Mucosa of descending colon (tissue), 3 donors: ENCODE measurements at places on chromosomes 5 and 9.

DNA sequence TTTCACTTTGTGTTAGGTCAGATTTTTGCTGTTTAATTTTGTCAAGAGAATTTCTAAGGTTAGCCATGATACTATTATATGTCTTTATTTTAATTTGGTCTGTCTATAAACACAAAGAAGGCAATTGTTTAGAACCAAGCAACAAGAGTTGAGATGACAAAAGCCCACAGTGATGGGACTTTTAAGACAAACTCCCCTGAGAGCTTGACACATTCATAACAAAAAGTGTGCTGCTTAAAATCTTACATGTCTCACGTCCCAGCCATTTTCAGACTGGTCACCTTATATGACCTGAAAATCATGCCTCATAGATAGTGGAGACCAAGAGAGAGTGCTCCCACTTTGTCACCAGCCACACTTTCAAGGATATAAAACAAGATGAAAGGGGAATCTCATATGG, 21.6 kb upstream of the NNT start:
- DNase-seq = no peak

- no peak for DNase-seq
These were observed 533.5 kb downstream of the RAB3C start for GRCh38 chr5:59116231-59116865.

GRCh38 chr9:73152543-73152844, 829 bp downstream of the ANXA1 start:
- DNase-seq = no peak

- no peak for DNase-seq
These were observed 58.5 kb downstream of the KCNIP1 start for GRCh38 chr5:170562166-170562874.

- no peak for DNase-seq
These were observed 253.0 kb upstream of the ARRDC3 start for GRCh38 chr5:91635950-91636734.

GRCh38 chr5:39102684-39103155, 28.5 kb upstream of the RICTOR start:
- no peak for DNase-seq

DNA sequence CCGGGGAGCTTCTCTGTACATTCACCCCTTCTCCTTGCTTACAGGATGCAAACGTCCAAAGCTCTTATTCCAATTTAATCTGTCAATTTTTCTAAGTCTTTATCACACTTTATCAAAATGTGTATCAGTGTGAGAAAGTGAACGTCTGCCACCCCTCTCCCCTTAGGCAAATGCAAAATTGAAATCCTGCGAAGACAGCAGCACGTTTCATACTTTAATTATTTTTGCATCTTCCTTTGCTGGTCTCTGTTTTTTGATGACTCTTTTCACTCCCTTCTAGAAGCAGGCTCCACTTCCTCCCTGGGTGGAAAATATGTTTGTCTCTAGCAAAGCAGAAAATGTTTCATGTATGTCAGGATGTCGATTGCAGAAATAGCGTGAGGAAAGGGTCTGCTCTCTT, 576.5 kb upstream of the BRINP1 start:
- no peak for DNase-seq

GRCh38 chr9:23596913-23597634, 229.0 kb downstream of the ELAVL2 start:
- no peak for DNase-seq

GRCh38 chr5:17094830-17095229, 122.6 kb upstream of the BASP1 start:
- no peak for DNase-seq

GRCh38 chr9:123540457-123540856, 184.5 kb downstream of the CRB2 start:
- DNase-seq = no peak

- no peak for DNase-seq
These were observed 286.9 kb downstream of the ARHGEF28 start for GRCh38 chr5:73912821-73913271.

DNA sequence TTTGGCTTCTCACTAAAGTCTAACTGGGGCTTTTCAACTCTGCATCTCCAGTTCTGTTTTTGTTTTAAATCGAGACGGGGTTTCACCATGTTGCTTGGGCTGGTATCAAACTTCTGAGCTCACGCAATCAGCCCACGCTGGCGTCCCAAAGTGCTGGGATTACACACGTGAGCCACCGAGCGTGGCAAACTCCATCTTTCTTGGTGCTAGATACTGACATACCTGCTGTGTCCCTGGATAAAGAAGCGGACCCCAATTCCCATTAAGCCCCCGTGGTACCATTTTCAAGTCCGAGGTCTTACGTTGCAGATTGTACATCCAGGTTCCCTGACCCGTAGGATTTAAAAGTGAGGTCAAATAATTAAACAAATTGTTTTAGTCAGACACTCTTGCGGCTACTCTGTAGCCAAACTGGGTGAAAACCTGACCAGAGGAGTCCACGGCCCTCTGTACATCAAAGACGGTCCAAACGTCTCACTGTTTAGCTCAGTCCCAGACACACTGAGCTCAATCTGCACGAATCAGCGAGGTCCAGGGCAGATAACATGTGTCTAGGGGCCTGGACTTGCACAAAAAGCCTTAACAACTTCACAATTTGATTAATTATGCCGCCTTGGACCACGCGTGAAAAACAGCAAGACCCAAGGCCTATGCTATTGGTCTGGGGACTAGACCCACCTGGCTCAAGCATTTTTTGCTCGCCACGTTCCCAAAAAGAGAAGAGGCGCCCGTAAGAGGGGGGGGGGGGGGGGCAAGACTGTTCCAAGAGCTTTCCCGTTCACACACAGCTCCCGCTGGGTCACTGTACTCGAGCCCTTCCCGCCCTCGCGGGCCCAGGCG, 727 bp upstream of the DNAJA1 start:
- DNase-seq = no peak

GRCh38 chr5:1321576-1321975, 23.3 kb downstream of the CLPTM1L start:
- DNase-seq = no peak
